CD4-positive, alpha-beta T cell treated with Interleukin-1 beta for 1 hour (primary cell): ENCODE measurements at places on chromosomes 2 and 18.

- no peak for DNase-seq
Measured at GRCh38 chr2:44940049-44940494, 1.4 kb upstream of the SIX3 start.

- peak; percentile 32 for DNase-seq
Measured at GRCh38 chr2:25341011-25341727, 556 bp downstream of the DNMT3A start.

- no peak for DNase-seq
Measured at GRCh38 chr18:48345596-48345995, 63.6 kb downstream of the ZBTB7C start.

- DNase-seq = peak; percentile 21
Measured at GRCh38 chr18:48785091-48785614, 165.6 kb downstream of the SMAD7 start.

GRCh38 chr2:164015328-164016123, 279.7 kb upstream of the FIGN start:
- DNase-seq = no peak

- no peak for DNase-seq
Measured at GRCh38 chr2:34670482-34670881, 1071.4 kb upstream of the FAM98A start.

DNA sequence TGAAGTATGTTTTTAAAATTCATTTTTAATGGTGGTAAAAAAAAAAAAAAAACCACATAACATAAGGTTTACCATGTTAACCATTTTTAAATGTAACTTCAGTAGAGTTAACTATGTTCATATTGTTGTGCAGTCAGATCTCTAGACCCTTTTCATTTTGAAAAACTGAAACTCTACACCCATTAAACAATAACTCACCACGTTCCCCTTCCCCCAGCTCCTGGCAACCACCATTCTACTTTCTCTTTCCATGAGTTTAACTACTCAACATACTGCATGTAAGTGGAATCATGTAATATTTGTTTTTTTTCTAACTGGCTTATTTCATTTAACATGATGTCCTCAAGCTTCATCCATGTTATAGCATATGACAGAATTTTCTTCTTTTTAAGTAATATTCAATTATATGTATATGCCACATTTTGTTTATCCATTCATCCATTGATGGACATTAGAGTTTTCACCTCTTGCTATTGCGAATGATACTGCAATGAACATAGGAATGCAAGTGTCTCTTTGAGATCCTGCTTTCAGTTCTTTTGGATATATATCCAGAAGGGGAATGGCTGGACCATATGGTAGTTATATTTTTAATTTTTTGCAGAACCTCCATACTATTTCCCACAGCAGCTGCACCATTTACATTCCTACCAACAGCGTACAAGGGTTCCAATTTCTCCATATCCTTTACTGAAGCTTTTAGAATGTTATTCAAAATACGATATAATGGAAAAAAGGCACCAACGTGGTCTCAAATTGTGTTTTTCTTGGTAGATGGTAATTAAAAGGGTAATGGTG, 91.0 kb downstream of the SPTBN1 start:
- DNase-seq = no peak

GRCh38 chr18:52237551-52237950, 102.4 kb upstream of the DCC start:
- DNase-seq = no peak

DNA sequence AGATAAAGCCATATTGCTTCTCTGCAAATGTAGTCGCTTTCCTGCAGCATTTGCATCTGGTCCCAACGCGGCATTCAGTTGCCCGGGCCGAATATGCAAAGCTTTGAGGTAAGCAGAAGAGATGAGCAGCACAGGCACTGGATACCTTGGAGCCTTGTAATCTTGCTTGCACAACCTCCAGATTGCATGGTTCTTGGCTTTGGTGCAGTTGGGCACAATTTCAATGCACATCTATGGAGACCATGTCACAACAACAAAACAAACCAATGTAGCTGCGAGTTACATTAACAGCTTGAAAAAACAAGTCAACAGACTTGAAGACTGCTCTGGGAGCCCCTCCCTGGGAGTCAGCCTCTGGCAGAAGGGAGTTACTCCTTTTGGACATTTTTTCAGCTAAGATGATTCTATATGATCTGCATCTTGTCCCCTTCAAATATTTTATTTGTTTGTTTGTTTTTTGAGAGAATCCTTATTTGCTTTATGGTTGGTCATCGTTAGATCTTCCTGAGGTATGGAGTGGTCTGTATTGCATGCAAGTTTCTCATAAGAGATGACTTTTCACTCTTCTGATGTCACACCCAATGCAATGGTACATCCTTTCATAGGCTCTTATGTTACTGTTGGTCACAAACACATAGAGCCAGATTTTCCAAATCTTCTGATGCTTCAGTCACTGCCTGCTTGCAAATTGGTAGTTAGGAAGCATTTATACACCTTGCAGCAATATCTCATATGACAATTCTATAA, 113.5 kb downstream of the EFEMP1 start:
- no peak for DNase-seq

- no peak for DNase-seq
Measured at GRCh38 chr2:166373105-166373504, 2.6 kb downstream of the SCN9A start.

DNA sequence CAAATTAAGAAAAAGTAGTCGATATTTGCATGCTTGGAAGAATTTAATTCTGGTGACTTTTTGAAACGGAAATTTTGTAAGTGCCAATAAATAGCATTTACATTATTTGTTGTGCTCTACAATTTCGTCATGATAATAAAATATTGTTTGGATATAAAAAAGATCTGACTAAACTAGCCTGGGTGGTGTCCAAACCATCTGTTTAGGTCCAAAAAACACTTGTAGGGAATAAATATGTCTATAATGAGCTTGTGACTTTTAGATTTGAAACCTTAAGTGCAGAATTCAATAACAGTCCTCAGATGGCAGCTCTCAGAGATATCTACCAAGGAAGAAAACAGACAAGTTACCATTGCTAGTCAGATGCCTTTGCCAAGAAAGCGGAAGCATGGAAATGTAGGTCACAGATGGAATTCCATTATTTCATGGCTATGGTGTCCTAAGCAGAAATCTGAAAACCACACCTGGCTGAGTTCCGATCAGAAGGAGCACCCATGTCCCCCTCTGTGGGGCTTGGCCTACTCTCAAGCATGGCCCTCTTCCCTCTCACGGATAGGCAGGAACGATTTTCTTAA, 731.1 kb downstream of the RNF144A start:
- DNase-seq = no peak

DNA sequence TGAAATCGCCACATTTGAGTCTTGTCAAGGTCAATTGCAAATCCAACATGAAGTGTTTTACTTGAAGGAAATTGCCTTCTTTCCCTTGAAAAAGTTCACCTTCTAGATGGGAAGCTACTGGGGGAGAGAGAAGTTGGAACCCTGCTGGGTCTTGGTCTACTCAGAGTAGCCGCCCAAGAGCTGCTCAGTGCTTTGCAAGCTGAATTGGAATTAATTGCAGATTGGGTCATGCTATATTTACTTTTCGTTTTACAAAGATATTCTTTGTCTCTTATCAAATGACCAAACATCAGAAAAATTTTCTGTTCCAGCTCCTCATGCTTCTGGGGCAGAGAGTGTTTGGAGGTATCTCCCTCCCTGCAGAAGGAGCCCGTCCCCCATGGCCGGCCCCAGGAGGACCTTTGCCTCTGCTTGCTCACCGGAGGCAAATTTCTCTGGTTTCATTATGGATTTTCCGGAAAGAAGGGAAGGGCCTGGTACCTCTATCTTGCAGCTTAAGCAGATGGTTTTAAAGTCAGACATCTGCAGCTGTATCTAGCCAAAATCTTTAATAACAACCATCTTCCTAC, 289.7 kb downstream of the MYT1L start:
- no peak for DNase-seq

DNA sequence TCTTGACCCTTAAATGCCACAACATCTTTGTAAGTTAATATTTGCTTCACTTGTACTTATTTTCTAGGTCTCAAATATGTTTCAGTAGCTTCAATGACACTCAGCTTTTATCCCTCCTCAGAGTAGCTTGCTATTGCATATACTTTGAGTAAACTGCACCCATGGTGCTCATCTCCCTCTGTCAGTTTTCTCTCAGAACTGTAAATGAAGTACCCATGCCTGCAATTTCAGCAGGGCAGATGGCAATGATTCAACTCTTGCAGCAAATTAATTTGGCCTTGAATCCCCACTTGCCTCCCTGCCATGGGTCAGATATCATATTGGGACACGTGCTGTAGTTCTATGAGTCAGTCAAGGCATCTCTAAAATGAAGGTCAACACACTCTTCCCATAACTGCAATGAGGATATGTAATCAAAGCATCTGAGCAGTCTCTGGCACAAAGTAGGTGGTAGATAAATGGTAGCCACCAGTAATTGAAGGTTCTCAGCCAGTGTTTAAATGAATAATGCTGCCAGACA, 225.8 kb downstream of the PIEZO2 start:
- DNase-seq = no peak

- DNase-seq = peak; percentile 33
Measured at GRCh38 chr2:199739413-199740110, 111.4 kb downstream of the FTCDNL1 start.

DNA sequence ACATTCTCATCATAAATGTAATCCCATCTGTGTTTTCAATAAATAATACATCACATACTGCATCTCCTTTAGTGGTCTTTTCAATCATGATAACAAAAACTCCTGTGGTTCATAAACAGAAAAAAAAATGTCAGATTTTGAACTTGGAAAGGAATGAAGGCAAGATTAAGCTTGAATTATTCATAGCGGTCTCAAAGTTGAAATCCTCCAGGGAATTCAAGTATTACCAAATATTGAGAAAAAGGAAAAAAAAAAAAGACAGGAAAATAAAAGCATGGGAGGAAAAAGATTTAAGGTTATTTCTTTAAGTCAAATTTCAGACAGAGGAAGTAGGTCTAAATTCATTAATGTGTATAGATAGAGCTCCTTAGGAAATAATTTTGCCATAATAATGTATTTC, 92.1 kb downstream of the COLEC12 start:
- no peak for DNase-seq

- DNase-seq = no peak
Measured at GRCh38 chr2:143574069-143574468, 444.9 kb downstream of the ARHGAP15 start.

DNA sequence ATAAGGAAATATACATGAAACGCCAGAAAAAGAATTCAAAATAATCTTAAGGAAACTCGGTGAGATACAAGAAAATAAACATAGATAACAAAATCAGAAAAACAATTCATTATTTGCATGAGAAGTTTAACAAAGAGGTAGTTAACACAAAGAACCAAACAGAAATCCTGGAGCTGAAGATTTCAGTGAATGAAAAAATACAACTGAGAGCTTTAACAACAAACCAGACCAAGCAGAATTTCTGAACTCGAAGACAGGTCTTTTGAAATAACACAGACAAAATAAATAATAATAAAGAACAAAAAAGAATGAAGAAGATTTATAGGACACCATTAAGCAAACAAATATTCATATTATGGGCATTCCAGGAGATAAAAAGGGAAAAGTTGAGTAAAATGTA, 204.7 kb downstream of the ATAD2B start:
- DNase-seq = no peak

DNA sequence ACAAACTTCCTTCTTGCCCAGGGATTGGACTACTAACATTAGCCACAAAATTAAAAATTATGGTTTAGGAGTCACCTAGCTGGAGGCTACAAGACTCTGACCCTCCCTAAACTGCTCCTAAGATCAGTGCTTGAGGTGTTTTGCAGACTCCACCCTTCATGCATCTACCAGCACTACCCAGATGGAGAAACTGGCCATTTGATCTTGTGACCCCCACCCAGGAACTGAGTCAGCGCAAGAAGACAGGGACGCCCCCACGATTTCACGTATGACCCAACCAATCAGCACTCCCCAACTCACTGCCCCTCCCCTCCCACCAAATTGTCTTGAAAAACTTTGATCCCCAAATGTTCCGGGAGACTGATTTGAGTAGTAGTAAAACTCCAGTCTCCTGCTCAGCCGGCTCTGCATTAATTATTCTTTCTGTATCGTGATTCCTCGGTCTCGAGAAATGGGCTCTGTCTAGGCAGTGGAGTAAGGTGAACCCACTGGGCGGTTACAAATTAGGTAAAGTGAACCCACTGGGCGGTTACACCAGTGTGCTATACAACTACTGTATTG, 40.1 kb upstream of the CCDC88A start:
- no peak for DNase-seq

- no peak for DNase-seq
Measured at GRCh38 chr2:30325600-30326328, 94.4 kb downstream of the LBH start.

DNA sequence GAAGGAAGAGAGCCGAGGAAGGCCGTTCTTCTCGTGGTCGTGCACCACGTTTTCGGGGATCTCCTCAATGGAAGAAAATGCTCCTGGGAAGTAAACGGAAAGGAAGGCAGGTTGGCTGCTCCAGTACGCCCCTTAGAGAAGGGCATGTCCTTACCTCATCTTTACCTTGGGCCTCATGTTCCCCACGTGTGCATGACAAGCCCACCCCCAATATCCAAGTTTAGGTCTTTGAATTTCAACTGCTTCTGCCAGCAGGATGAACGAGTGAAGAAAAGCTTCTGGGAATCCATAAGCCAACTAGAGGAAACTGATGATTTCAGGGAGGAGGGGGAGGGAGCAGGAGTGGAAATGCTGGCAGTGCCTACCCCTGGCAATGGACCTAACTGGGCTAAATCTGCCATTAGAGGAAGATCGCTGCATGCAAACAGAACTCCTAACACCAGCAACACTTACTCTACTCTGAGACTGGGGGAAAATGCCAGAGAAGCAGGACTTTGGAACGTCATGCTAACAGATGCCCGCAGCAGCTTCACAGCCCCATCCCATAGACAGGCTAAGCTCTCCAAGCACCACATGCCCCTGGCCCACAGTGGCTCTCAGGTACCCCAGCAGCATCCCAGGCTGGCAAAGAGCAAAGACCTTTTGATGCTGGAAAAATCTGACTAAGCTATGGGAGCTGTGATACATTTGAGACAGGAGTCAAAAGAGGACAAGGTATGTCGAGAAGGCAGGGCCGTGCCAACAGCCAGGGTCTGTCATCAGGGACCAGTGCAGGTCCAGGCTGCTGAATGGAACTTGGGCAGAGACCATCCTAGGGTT, 21.7 kb downstream of the CHST10 start:
- no peak for DNase-seq

DNA sequence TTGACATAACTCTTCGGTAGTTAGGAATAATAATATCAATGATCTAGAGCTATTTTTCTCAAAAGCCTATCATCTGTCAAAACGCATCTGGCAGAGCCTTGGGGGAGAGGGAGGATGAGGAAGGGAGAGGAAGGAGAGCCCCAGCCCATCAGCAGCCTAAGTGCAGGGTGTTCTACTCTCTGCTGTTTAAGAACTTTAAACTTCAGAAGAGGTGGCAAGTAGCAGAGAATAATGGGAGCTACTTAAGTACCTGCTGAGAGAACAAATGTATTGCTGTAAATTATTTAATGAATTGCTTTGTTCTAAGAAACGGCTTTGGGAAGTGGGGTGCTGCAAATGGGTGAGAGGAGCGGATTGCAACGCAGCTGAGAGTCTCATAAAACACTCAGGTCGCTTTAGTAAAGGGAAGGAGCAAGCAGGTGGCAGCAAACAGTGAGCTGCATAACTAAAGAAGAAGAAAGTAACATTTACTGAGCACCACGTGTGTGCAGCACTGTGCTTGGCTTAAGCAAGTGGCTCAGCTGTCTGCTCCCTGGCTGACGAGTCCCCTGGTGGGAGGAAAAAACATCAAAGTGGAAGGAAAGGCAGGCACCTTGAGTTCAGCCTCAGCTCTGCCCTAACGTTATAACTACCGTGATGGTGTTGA, 26.3 kb upstream of the SH3RF3 start:
- DNase-seq = no peak
